ENCODE measurements at places on chromosomes 6 and 20.

DNA sequence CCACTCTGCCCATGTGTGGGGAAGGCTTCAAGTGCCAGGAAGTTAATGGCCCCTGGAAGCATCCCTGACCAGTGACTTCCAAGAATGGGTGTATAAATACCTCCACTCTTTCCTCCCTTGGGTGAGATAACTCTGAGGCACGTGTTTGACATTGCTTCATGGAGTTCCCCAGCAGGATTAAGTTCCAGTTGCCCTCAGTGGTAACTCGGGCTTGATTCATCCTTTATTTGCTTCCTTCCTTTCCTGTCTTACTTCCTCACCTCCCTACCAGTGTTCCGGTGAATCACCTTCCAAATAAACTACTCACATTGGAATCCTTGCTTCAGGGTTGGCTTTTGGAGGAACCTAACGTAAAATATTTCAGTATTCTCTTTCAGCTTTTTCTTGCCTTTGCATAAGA, 84.6 kb upstream of the JAG1 start:
- no peak for DNase-seq

DNA sequence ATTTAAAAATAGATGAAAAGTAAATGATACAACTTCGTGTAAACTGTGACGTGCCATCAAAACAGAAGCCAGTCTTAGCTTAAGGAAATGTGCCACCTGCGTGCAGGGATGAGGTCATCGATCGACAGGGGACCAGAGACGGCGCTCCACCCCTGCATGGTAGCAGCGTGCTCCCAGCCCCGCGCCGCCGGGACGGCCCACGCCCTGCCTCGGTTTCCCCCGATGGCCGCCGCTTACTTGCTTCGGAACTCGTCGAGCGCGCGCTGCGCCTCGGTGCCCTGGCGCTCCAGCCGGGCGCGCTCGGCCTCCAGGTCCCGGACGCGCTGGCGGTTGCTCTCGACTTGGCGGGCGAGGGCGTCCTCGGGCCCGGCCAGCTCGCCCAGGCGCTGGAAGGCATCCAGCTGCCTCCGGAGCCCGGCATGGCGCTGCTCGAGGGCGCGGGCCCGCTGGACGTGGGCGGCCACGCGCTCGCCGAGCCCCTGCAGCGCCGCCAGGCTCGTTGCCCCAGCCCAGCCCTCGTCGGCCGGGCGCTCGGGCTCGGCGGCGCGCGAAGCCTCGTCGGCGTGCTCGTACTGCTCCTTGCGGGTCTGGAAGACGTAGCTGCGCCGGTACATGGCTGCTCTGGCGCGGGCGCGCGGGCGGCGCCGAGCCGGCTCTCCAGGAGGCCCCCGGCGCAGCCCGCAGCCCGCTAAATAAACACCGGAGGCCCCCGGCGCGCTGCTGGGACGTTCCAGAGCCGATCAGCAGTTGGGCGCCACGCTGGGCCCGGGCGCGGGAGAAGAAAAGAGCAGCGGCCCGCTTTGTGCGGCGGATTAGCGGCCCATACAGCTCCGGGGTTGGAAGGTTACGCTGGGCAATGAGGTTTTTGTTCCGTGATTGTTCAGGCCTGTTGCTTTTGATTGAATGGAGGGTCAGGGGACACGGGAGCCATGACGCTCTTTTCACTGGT, at the start of gene BFSP1:
Gene BFSP1, minus strand, starts transcription at position 664 of the 949 bp plus-strand sequence. Its CDS starts 50 bp downstream, at position 614.
- peak; percentile 4 for DNase-seq

- no peak for DNase-seq
Observed at GRCh38 chr6:12923644-12924235, 207.2 kb downstream of the PHACTR1 start.

DNA sequence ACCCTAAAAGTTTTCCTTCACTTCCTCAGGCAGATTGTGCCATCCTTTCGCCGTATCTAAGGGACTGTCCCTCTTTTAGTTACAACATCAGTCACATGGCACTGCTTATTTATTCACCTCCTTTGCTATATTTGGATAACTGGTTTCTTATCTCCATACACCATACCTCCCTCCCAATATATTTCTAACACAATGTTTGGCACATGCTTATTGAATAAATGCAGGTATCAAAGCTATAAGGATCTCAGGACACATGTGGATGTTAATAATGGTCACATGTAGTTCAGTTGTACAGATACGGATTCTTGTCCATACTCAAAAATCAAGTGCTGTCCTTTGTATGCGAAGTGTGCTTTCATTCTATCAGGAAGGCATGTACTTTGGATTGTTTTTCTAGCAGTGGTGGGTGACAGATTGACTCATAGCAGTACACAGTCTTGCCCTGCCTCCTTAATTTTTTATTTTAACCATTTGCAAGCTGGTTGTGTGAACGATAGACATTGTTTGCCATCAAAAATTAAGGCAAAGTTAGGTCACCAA, 407.1 kb upstream of the RUNX2 start:
- DNase-seq: no peak

DNA sequence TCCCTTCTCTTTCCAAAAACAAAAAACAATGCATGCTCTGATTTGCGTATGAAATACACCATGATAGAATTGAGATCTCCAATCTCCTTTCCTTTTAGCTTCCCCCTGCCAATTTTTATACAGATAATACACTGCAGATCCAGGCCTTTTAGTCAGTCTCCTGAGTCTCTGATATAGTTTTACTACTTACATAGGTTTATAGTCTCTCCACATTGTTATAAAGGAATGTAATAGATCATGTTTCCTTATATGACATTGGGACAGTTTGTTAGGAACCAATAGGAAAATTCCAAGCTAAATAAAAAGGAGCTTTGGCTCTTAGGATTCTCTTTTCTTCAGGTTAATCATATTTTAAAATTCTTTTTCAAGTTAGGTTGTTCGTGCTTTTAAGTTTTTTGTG, 36.5 kb downstream of the TBPL1 start:
- DNase-seq: no peak

DNA sequence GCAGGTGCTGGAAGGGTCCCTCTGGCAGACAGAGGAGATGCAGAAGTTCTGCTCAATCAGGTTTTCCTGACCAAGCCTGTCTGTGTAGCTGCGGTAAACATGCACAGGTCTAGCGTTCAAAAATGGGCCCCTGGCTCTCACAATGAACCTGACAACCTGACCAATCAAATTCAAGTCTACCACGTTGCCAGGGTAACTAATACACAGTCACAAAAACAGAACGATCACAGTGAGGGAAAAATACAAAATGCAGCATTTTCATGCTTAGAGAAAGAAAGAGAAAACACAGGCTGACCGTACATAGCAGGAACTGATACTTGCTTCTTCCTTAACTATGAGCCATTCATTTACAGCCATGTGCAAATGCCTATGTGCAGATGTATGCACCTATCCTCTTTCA, 353.1 kb upstream of the TSHZ2 start:
- DNase-seq: no peak

DNA sequence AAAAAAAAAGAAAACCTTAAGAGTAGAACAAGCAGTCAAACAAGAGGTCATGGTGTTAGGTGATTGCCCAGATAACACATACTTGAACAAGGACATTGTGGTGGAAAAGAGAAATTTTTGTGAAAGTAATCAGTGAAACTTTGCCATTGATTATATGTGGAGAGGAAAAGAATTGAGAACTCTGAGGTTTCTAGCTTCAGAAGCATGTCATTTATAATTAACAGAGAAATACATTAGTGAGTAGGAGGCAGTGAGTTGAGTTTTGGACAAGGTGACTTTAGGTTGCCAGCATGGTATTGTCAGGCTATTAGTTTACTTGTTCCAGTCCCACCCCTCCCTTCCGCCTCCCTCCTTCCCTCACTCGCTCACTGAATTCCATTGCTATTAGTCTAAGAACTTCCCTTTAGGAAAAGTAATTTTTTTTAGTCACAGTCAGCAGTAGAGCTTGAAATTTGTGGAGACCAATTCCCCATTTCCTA, 17.2 kb downstream of the TAB2 start:
- no peak for DNase-seq

DNA sequence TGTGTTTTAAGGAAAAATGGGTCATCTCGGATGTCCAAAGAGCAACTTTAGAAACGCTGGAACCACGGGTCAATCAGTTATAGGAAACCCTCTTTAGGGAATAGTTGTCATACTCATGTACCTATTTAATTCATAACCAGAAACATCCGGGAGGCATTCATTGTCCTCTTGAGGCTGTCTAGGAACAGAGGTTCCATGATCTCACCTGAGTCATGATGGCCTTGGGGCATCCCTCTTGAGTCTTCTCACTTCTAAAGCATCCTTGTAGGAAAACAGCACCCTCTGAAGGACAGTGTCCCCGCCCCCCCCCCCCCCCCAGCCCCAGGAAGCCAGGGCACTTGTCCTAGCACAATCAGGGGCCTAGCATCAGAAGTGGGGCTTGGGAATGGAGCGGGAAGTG, 46.3 kb upstream of the CDH4 start:
- DNase-seq: no peak

- DNase-seq: no peak
Observed at GRCh38 chr6:74343804-74344203, 647.8 kb downstream of the CD109 start.

DNA sequence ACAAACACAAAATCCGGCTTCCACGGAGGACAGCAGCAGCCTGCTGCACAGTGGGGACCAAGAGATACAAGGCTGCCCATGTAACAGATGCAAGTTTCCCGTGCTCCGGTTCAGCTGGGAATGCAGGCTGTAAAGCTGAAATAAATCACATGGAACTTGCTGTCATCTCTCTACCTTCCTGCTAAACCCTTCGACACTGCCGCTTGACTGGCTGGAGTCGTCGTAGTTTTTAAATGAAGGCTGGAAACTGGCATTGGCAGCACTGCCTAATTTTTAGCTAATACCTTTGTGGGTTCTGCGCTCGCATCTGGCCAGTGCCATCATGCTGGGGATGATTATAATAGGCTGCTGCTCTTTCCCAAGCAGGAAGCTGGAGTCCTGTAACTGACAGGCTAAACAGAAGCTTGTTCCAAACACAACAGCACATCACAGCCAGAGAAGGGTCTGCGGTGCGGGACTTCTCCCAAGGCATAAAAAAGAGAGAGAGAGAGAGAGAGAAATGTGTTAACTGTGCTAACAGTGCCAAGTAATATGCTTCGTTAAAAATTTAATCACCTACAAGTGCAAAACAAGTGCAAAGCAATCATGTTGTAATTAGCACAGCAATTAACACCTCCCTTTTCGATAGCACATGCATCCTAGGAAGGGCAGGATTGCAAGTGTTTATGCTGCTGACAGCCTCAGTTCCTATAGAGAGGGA, 146.1 kb downstream of the TFAP2A start:
- no peak for DNase-seq

DNA sequence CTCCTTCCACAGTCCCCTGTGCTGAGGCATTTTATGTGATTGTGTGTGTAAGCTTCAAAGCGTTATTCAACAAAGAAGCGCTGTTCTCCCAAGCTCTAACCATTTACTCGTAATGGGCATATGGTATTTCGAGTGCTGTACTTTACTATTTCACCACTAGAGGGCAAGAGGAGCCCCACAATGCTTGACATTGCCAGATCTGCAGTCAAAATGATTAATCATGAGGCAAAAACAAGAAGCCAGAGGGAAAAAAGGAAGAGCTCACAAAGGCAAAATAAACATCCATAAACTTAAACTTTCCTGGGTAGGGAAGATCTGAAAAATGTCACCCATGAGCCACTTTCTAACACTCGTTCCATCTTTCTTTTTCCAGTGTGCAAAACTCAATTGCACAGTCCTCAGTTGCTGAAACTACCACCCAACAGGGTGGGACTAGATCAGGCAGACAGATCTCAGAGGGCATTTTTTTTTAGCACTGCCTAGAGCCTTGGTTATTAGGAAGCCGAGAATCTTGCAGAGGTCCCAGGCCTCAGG, 215.0 kb upstream of the PLCB4 start:
- no peak for DNase-seq

DNA sequence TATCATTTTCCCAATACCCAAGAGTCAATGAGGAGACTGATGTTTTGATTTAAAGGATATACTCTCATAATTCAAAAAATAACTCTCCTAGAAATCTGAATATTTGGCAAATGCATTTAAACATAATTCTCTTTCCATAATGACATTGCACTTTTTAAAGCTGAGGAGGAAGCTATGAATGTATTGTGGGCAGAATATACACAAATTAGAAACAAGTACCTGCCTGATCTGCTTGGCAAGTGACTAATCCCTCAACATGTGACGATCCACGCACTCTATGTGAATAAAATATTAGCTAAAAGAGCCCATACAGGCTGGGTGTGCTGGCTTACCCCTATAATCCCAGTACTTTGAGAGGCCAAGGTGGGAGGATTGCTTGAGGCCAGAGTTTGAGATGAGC, 88.3 kb upstream of the CCDC28A start:
- no peak for DNase-seq

Measured in stimulated activated CD8-positive, alpha-beta memory T cell treated with anti-CD3 and anti-CD28 coated beads, Interleukin-12 subunit alpha, Interleukin-12 subunit beta, amount 100 ng/mL, for 1 hour (primary cell).